Ovary (tissue), 10 donors: ENCODE measurements at places on chromosomes 6 and 20. TPM values are rescaled to one million over a fixed set of nuclear protein-coding genes. Genes with fewer than 3 reads are reported as not detected.

- DNase-seq: no peak
Measured at GRCh38 chr20:57048027-57048869, 218.2 kb downstream of the BMP7 start.

DNA sequence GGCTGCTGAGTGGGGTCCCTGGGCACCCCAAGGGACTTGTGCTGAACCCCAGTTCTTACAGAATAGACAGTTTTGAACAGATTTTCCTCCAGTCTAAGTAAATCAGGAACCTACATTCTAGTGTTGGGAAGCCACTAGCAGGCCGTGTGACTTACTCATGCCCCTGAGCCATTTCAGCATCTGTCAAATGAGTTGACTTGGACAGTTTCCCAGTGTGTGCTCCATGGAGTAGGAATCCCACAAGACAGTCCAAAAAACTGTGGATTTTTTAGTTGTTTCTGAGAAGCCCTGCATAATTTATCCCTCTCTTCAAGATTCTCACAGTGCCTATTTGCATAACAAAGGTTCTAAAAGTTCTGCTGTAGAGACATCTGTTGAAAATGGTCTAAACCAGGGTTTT is 2.1 kb downstream of the GABRR2 start:
- no peak for DNase-seq

GRCh38 chr6:34339971-34340370 is 52.5 kb downstream of the NUDT3 start:
- no peak for DNase-seq

DNA sequence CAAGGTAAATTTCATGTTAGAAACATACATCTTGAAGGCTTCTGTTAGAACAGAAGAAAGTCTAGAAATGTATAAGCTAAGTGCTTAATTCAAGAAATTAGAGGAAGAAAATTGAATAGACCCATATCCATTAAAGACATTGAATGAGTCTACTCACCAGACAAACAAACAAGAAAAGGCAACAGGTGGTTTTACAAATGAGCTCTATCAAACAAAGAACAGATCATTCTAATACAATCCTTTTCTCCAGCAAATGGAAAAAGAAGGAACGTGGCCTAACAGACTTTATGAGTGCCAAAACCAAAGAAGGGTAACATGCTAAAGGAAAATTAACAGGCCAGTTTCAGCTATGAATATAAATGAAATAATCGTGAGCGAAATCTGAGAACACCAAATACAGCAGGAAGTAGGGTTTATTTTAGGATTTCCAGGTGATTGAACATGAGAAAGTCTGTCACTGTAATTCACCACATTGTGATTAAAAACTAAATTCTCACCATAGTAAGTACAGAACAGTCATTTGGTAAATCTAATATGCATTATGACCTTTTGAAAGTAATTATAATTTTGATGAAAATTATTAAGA is 22.6 kb downstream of the MTHFD1L start:
- DNase-seq: no peak

Gene RIMS1
- polyA plus RNA-seq: 0.73 TPM
